Posterior cingulate gyrus (tissue), 11 donors: ENCODE measurements at places on chromosomes 2 and 18.

- DNase-seq = no peak
These were observed 59.8 kb downstream of the SNTG2 start for GRCh38 chr2:1010415-1010930.

GRCh38 chr18:45859334-45859733 is 33.9 kb downstream of the SIGLEC15 start:
- no peak for DNase-seq

- peak; percentile 41 for DNase-seq
These were observed 7.6 kb downstream of the ZFP36L2 start for GRCh38 chr2:43218702-43219382.

DNA sequence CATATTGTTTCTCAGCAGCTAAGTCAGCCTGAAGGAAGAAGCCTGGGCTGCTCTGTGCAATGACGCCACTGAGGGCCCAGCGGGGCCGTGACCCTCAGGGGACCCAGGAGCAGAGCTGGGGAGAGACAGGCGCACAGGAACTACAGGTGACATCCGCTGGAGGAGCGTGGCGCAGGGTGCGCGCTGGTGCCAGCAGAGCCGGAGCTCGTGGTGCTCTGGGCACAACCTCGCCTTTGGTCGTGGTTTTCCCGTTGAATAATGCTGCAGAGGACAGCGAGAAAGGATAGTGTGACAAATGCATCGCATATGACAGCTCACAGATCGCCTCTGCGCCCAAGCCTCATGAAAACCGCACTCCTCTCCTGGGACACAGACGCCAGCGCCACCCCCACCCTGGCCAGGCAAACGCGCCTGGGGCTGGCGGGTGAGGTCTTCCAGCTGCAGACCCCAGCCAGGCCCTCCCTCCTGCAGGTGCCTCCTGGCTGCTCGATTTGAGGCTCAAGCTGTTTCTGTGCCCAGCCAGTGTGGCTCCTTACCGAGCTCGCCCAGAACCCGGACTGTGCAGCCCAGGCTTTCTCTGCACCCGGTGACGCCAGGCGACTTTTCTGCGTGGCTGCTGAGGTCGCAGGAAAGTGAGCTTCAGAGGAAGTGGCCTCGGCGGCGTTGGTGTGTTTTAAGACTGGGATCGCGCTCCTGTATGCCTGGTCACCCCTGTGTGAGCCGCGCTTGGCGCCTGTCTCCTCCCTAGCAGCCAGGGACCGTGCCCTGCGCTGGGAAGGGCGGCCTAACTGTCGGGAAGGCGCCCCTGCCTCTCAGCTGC is 583.1 kb upstream of the HS6ST1 start:
- no peak for DNase-seq

DNA sequence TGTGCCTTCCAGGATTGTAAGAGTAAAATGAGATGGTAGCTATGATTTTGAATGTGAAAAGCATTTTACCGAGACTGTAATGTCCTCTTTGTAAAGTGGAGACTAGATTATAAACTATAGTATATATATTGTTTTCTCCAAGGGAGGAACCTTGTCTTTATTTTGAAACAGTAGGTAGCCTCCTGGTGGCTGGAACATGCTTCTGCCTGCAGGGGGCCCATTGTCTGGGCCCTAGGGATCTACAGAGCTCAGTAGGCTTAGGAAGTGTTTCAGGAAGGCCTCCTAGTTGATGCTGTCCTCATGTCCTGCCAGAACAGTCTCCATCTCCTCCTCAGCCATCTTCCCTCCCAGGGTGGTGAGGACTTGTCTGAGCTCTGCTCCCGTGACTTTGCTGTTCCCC is 3.0 kb downstream of the PIKFYVE start:
- no peak for DNase-seq

- DNase-seq = no peak
These were observed 488.9 kb downstream of the PLCL1 start for GRCh38 chr2:198293281-198293680.

GRCh38 chr18:40907842-40908241 is 1047.2 kb upstream of the PIK3C3 start:
- DNase-seq = no peak

- DNase-seq = no peak
These were observed 204.6 kb downstream of the CTNNA2 start for GRCh38 chr2:79717364-79718007.

- DNase-seq = peak; percentile 74
These were observed 38.5 kb downstream of the KCTD18 start for GRCh38 chr2:200471324-200471848.

DNA sequence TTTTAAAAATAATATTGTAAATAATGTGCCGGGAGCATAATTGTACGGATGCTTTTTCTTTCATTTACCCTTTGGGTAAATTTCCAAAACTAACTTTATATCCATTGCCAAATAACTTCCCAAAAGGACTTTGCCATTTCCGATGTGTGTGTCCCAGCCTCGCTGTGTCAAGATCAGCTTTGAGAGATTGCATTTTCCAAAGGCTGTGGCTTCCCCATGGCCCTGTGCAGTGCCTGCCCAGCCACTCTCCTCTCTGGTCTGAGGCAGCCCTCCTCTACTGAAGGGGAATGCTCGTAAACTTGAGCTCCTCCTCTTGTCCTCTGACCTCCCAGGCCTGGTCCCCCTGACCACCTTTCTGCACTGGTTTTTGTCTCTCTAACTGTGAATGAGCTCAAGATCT is 78.5 kb downstream of the MRPS9 start:
- no peak for DNase-seq

DNA sequence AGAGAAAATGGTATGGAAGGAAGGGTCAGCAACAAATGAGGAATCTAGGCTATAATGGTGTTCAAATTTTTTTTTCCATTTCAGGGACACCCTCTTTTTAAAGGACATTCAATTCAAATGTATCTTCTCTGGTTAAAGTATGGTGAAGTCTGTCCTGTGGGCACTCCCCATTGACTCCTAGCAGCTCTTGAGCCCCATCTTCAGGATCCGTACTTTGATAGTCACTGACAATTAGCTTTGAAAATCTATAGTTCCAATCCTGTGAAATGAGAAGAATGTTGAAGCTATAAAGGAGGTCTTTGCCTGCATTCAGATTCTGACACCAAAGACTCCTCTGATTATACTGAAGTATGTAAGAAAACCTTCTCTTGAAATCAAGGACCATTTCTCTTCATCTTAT is 43.3 kb downstream of the KCNH7 start:
- no peak for DNase-seq

- no peak for DNase-seq
These were observed 192.2 kb upstream of the HAAO start for GRCh38 chr2:42984617-42985016.

DNA sequence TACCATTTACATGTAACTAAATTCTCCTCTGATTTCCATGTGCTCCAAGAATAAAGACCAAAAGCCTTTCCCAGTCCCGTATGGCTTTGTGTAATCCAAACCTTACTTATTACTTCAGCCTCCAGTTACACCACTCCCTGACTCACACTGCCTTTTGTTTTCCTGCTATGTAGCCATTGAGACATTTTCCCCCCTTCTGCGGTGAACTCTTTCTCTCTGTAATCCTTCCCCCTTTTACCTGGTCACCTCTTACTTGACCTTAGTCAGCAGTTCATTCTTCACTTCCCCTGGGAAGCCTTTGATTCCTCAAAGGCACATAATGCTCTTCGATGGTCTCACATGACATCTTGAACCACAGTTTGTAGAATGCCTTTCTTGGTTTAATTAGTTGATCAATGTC is 256.0 kb upstream of the FANCL start:
- DNase-seq = no peak

DNA sequence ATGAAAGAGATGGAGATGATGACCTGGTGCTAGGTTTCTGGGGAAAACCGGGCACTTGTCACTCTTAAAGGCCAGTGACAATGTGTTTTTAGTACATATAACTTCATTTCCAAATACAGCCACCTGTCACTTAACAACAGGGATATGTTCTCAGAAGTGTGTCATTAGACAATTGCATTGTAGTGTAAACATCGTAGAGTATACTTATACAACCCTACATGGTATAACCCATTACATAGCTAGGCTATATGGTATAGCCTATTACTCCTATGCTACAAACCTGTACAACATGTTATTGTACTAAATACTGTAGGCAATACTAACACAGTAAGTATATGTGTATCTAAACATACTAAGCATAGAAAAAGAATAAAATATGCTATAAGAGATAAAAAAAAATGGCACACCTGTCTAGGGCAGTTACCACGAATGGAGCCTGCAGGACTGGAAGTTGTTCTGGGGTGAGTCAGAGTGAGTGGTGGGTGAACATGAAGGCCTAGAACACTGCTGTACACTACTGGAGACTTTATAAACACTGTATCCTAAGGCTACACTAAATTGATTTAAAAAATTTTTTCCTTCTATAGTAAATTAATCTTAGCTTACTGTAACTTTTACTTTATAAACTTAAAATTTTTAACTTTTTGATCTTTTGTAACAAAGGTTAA is 123.2 kb downstream of the THADA start:
- no peak for DNase-seq

DNA sequence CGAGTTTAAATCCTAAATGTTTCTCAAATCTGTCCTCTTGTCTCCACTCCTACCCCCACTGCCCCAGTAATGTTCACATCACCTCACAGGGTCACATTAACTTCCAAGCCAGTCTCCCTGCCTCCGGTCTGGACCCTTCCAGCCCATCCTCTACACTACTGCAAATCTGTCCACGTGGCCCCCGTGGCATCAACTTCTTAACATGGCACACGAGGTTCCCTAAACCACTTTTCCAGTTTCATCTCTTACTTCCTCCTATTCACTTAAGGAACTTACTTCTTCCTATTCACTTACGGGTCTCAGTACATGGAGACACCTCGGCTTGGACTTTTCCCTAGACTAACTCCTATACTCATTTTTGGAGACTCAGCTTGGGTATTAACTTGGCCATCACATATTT is 27.0 kb downstream of the MRPL33 start:
- DNase-seq = no peak

DNA sequence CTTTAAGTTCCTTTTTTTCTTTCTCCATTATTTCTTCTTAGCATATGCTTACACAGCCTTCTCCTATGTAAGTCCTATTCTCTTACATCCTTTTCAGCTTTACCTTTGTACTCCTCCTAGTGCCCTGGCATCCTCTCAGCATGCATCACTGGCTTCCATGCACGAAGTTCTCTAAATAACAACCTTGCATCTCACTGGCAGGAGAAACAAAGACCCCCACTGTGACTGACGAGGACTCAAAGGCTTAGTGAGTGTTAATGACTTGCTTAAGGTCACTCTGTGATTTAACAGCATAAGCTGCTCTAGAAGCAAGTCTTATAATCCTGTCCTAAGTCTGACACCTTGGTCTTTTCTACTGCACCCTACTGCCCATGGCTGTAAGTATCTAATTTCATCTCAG is 1236.0 kb upstream of the CELF4 start:
- DNase-seq = no peak

GRCh38 chr18:76259096-76259495 is 235.9 kb downstream of the ZNF516 start:
- no peak for DNase-seq

- DNase-seq = no peak
These were observed 96.9 kb upstream of the MSH6 start for GRCh38 chr2:47686018-47686417.

DNA sequence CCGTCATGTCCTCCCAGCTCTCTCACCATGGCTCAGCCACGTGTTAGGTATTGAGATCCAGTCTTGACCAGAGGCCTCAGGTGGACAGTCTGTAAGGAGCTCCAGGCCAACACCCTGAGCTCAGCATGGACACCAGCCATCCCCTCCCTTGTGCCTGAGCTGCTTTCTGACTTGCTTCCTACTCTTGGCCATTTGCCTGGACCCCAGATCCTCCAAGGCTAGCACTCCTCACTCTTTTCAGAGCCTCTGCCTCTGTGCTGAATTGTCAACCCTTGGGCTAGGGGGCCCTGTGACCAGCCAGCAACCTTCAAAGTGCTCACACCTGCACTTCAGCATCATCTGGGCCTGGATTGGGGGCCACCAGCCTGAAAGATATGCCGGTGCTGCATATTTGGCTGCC is 46.6 kb downstream of the PAX8 start:
- DNase-seq = no peak

GRCh38 chr18:29494371-29494770 is 1317.4 kb upstream of the CDH2 start:
- no peak for DNase-seq

DNA sequence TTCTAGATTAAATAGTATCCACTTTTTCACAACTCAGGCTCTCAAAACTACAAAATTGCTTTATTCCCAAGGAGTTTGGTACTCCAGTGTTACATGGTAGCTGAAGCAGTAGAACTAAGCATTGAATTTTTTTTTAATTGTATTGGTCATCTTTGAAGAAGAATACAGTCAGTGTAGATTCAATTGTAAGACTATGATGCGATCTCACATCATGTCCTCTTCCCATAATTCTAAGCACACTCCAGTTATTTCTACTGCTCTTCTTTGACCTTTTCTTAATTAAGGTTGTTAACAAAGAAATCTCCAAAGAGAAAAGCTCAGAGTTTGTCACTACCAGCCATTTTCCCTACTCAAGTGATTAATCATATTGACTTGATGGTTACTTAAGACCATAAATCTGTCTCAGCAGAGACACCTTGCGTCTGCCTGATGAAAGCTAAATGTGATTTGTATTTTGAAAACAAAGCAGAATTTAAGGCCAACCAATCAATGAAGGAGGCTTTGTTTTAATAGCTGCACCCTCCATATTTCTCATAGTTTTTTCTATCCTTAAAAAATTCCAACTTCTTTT is 130.2 kb downstream of the DTNA start:
- no peak for DNase-seq

- DNase-seq = no peak
These were observed 279.2 kb downstream of the ALPK2 start for GRCh38 chr18:58349650-58350049.

DNA sequence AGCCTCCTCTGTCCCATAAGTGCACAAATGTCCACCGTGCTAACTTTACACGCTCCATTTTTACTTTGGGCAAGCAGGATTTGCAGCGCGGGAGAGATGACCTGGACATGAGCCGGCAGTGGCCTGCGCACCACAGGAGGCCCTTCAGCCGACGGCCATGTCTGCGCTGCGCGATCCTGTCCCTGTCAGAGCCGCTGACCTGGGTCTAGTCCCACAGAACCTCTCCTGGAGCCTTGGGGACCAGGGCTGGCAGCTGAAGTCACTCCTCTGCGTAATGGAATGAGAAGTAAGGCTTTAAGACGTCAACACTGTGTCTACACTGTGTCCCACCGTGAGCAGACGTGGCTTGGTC is 29.6 kb downstream of the ADI1 start:
- no peak for DNase-seq

DNA sequence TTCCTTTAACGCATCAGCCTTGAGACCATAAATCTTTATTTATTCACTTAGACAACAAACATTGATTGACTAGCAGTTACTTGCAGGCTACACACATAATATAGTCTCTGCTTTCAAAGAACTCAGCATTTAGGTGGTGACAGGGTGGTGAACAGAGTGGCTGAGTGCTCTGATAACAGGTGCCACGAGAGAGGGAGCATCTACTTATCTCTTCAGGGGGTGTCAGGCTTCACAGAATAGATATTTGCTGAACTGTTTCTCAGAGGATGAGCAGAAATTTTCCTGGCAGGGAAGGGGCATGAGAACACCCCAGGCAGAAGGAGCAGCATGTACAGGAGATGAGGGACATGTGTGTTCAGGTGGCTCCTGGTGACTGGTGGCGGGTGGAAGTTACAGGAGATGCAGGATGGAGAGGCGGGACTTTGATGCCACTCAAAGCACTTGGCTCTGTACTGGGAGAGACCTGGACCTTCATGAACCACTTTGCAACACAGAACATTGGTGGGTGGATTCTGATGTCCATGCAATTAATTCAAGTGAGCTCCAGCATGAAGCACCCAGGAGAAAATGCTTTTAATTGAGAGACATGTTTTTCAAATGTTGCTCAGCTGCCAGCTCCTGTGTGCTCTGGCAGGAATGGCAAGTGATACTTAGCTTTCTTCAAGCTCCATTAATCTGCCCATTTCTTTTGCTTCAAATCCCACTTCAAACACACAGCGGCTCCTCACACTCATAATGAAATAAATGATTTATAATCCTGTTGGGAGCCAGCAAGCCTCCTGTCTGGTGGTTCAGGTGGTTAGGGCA is 248.9 kb downstream of the MYCN start:
- DNase-seq = no peak
